ENCODE measurements at places on chromosomes 16 and 17. TPM values are rescaled to one million over a fixed set of nuclear protein-coding genes. Genes with fewer than 3 reads are reported as not detected.
A peak's percentile ranks its signal among the peaks of the same experiment; 100 is the strongest.

The CCL4L2 gene
- total RNA-seq, result not detected

The PPM1E gene
- 1.0 TPM for total RNA-seq

The HOXB9 gene
- 3.2 TPM for total RNA-seq

The STAC2 gene
- total RNA-seq, result not detected

The GGA3 gene
- total RNA-seq, result 30.9 TPM

The CLEC18B gene
- total RNA-seq, result 0.61 TPM

The TPSB2 gene
- not detected for total RNA-seq

The OR1F1 gene
- total RNA-seq, result not detected

The MGAT5B gene
- total RNA-seq, result 1.3 TPM

The DNAAF8 gene
- 0.17 TPM for total RNA-seq

The SKAP1 gene
- not detected for total RNA-seq

The EVPLL gene
- total RNA-seq, result 0.17 TPM

The ASGR2 gene
- total RNA-seq, result not detected

The TCAP gene
- total RNA-seq, result 0.43 TPM

The LITAFD gene
- not detected for total RNA-seq

The CDH5 gene
- total RNA-seq, result not detected

The TOX3 gene
- under 0.01 TPM for total RNA-seq

GRCh38 chr16:8703693-8704092 is 29.3 kb downstream of the ABAT start:
- no peak for DNase-seq

GRCh38 chr17:39935909-39936308 is 8.4 kb downstream of the LRRC3C start:
- no peak for DNase-seq

- no peak for DNase-seq
Observed at GRCh38 chr16:49439050-49439449, 65.4 kb downstream of the C16orf78 start.

DNA sequence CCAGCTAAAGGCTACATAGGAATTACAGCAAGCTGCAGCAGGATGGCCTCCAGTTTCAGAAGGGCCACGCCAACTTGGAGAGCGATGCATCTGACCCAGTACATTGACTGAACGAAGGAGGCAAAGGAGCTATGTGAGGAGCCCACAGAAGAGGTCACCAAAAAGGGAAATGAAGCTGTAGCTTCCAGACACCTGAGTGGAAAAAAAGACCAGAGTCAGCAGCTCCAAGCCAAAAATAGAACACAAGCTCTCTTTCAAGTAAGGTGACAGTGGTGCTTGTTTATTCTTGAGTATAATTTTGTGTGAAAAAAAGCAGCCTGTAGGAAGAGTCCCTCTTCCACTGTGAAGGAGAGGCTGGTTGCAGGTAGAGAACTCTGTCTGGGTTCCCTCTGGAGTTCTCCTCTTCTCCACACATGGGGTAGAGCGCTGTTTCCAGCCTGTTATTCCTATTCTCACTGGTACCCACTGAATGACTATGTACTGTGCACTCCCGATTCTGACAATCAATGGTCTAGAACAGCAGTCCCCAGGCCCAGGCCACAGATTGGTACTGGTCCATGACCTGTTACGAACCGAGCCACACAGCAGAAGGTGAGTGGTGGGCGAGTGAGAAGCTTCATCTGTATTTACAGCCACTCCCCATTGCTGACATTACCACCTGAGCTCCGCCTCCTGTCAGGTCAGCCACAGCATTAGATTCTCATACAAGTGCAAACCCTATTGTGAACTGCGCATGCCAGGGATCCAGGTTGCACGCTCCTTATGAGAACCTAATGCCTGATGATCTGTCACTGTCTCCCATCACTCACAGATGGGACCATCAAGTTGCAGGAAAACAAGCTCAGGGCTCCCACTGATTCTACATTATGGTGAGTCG is 15.1 kb downstream of the CCL4 start:
- no peak for DNase-seq

DNA sequence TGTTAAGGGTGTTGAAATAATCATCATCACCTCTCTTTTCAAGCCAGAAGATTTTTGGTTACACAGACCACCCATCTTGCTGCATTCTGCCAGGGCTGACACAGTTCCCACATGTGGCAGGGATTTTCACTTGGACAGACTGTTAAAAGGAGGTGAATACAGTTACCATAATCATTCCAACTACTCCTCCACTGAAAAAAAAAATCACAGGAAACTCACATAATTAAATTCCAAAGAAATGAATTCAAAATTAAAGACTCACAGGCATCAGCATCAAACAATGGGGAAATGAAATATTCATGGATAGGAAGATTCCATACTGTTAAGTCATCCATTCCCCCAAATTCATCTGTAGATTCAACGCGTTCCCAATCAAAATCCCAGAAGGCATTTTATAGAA is 209.4 kb downstream of the MRTFB start:
- DNase-seq, result no peak

DNA sequence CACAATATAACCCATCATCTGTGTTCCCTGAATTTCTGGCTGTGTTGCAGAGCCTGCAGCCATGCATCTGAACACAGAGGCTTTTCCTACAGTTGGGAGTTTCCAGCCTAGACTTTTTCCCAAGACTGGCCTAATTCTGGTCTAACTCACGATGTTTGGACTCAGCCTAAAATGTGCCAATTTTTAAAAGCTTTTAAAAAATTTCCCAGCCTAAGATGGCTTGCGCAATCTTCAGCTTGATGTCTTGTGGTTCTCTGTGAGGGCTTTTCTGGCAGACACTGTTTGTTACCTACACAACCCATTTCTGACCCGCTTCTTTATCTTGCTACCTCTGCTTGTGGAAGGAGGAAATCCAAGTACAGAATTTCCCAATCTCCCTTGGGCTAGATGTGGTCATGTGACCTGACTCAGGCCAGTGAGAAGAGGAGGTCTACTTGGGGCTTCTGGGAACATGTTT is 72.7 kb upstream of the GAS7 start:
- DNase-seq, result no peak

DNA sequence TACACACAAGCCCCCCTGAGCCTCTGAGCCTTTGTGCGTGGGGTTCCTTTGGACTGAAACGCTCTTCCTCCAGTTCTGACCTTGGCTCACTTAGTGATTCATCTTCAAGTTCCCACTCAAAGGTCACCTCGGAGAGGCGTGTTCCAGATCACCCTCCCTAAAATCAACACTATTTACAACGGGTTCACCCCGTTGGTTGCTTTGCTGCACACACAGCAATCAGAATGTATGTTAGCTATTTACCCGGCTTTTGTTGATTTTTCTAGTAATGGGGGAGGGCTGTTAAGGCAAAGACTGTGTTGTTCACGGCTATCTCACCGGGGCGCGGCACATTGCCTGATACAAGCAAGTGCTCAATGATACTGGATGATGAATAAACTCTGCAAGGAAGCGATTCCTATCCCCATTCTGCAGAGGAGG is 977 bp downstream of the NAGPA start:
- no peak for DNase-seq

GRCh38 chr17:57622683-57623433 is 122.2 kb downstream of the CCDC182 start:
- peak; percentile 16 for DNase-seq

DNA sequence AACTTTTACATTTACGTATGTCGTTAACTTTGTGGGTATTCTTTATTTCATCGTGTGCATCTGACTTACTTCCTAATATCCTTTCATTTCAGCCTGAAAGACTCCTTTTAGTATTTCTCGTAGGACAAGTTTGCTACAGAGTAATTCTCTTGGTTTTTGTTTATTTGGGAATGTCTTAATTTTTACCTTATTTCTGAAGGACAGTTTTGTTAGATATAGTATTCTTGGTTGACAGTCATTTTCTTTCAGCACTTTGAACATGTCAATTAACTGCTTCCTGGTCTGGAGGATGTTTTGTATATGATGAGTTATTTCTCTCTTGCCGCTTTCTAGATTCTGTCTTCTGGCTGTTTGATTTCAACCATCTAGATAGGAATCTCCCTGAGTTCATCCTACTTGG is 109.2 kb upstream of the NACA2 start:
- no peak for DNase-seq

- no peak for DNase-seq
Observed at GRCh38 chr17:51188271-51188833, 22.1 kb downstream of the NME2 start.

GRCh38 chr16:71845639-71846430 is at the start of gene ATXN1L:
Gene ATXN1L, plus strand, starts transcription at chr16:71845976. Its CDS starts 3,765 bp downstream, at chr16:71849741.
- peak; percentile 91 for DNase-seq

- no peak for DNase-seq
Observed at GRCh38 chr16:70432723-70433457, 6.0 kb downstream of the ST3GAL2 start.

DNA sequence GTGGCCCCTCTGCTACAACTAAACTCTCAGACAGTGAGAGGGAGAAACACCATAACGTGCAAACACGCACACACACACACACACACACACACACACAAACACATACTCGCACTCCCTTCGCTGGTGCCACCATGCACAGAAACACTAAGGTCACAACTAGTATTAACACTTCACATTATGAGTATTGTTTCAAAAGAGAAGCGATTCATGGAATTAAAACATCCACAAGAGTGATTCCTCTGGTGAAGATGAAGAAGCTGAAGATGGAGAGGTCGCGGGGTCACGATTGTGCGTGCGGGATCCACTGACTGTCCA is 7.1 kb upstream of the GHDC start:
- DNase-seq, result no peak

- DNase-seq, result no peak
Observed at GRCh38 chr16:73408311-73408710, 360.4 kb upstream of the ZFHX3 start.

- no peak for DNase-seq
Observed at GRCh38 chr17:61345825-61346666, 53.6 kb upstream of the TBX2 start.

DNA sequence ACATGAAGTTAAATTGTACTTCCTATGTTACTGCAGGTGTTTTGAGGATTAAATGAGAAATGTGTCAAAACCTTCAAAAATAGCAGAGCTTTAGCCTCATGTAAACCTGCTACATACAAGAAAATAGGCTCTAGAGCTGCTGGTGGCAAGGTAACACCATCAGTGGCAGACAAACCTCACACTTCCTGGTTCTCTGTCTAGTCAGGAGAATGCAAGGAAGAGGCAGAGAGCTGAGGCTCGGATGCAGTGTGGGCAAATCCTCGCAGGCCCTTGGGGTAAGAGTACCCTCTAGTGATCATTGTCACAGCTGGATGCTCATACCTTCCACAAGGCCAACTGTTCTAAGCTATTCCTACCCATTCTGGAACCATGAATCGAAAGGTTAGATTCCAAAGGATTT is 14.2 kb downstream of the CIAPIN1 start:
- no peak for DNase-seq

GRCh38 chr16:2425008-2425518 is 4.2 kb upstream of the CCNF start:
- DNase-seq, result no peak

DNA sequence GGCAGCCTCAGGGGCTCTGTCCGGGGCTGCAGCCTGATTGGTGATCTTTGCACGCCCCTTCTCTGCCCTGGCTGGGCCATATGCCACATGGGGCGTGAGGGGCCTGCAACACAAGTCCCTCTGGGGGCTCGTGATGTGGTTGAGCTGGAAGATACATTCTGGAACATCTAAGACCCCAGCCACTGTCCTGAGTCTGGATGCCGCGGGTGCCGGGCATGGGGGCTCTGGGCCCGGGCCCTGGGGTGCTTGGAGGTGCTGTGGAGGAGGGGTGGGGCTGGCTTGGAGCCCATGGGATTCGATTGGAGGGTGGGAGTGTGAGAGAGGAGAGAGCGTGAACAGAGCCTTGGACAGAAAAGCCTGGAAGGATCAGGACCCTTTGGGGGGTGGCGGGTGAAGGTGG is 39.4 kb downstream of the JPH3 start:
- DNase-seq, result no peak

DNA sequence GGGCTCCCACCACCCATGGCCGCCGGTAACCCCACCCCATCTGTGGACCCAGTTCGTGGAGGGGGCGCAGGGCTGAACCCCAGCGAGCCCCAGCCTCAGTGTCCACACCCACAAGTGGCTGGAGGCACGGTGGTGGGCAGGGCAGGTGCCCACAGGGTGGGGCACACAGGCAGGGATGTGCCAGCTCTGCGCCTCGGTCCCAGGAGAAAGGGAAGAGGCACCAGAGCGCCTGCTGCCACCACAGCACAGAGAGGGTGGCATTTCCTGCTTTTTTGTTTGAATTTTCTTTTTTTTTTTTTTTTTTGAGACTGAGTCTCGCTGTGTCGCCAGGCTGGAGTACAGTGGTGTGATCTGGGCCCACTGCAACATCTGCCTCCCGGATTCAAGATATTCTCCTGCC is 19.0 kb downstream of the ZFPM1 start:
- no peak for DNase-seq

GRCh38 chr16:67463059-67463458 is 17.9 kb downstream of the ATP6V0D1 start:
- no peak for DNase-seq

DNA sequence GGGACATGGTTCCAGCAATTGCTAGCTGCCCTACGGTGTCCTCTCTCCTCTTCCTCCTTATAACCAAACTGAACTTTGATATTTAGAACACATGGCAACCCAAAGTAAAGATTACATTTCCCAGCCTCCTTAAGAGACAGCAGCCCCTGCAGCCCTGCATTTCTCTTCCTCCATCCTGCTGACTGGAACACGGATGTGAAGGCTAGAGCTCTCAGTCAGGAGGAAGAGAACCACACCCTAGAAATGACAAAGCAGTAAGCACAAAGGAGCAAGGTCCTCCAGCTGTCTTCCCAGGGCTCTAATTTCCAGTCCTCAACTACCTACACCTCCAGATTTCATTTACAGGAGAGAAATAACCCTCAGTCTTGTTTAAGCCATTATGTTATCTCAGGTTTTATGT is 10.9 kb downstream of the DYNC1LI2 start:
- DNase-seq, result peak; percentile 30

GRCh38 chr17:39738568-39738901 is 797 bp downstream of the GRB7 start:
- DNase-seq, result peak; percentile 82

All from mammary epithelial cell (primary cell).